ENCODE measurements at places on chromosomes 13 and 19. TPM values are rescaled to one million over a fixed set of nuclear protein-coding genes. Genes with fewer than 3 reads are reported as not detected.

Gene CHST8
- 6.5 TPM for total RNA-seq

Gene PLIN5
- total RNA-seq: 4.0 TPM

Gene PEX11G
- total RNA-seq: 6.0 TPM

Gene SIGLECL1
- not detected for total RNA-seq

Gene DACH1
- total RNA-seq: 9.9 TPM

Gene UPK1A
- not detected for total RNA-seq

Gene C1QTNF9
- 0.20 TPM for total RNA-seq

Gene CYP4F8
- not detected for total RNA-seq

Gene FGF22
- total RNA-seq: 1.2 TPM

Gene KLK14
- total RNA-seq: 0.11 TPM

Gene DLEU7
- 7.3 TPM for total RNA-seq

Gene SIGLEC5
- total RNA-seq: 0.44 TPM

GRCh38 chr13:20994441-20994821 is 67.0 kb downstream of the LATS2 start:
- DNase-seq: no peak

DNA sequence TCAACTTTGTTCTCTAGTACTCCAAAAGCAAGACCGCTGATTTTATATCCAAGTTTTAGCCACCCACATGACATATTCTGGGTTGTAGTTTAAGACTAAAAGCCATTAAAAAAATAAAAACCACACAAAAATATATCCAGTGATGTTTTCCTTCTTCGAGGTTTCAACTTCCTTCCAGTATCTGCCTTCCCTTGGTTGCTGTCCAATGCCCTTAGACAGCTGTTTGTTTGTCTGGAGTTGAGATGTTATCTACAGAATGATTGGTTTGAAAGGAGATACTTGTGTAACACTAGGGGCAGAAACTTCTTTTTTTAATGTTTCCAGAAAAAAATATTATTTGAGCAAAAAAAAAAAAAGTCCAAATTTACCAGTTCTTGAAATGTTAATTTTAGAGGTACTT is 591.5 kb upstream of the PCDH9 start:
- no peak for DNase-seq

DNA sequence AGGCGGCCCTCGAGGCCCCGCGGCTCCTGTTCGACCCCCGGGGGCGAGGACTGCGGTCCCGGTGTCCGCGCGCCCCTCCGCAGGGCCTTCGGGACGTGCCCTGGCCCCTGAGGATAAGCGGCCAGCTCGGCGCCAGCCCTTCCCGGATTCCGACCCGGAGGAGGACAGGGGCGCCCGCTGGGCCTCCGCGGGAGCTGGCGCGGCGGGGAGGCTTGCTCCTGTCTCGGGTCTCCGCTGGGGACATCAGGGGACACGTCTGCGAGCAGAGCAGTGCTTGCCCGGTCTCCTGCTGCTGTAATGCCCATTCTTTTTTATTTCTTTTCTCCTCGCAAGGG is 829 bp downstream of the B3GLCT start:
- peak; percentile 72 for DNase-seq

DNA sequence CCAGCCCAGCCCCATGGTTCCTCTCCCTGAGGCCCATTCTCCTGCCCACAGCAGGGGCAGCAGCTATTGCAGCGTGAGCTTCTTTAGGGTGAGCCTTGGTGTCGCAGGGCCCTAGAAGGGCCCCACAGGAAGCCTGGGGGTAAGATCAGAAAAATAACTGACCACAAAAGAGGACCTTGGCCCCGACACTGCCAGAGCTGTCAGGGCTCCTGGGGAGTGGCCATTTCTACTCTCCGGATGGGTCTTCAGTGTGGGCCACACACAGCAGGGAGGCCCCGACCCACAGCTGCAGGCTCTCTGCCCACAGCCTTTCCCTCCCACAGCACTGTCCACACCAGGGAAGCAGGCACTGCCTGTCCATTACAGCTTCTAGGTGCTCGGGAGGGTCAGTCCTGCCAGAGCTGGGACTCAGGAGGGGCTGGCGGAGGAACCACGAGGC is 3.5 kb upstream of the SIGLEC8 start:
- no peak for DNase-seq

GRCh38 chr19:30434797-30435594 is 62.8 kb downstream of the ZNF536 start:
- DNase-seq: no peak

- DNase-seq: no peak
These were observed 51.1 kb downstream of the RASL11A start for GRCh38 chr13:27321468-27322431.

GRCh38 chr19:5112681-5113575 is 144.0 kb downstream of the KDM4B start:
- no peak for DNase-seq

- no peak for DNase-seq
These were observed 8.2 kb downstream of the FCGBP start for GRCh38 chr19:39926170-39926760.

DNA sequence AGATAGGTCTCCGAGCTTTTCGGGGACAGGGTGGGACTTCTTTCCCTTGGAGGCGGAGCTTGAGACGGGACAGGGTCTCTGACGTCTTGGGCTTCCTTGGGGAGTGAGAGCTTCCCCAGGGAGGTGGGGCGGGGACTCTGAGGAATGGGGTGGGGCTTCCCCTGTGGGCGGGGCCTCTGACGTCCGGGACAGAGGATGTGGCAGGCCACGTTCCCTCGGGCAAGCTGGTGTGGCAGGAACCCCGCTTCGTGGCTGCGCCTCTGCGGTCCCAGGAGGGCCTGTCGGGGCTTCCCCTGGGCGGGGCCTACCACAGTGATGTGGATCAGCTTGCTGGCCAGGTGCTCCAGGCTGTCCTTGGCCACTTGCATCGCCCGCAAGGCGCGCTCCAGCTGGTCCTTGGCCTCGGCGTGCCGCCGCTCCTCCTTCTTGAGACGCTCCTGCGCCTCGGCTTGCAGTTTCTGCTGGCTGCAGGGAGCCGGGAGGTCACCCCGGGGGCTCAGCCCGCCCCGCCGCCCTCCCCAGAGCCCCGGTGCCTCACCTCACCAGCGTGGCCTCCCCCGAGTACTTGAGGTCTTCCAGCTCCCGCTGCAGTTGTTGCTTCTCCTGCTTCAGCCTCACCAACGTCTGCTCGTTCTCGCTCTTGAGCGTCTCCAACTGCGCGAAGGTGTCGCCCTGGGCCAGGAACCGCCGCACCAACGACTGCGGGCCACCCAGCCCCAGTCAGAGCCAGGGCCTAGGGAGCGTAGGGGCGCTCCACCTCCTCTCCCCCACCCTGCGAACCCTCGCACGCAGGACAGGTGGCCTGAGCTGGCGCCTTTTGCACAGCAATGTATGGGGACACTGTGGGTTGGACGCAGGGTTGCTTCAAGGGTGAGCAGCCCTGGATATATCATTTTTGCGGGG is 3.3 kb upstream of the RGL3 start:
- no peak for DNase-seq

- no peak for DNase-seq
These were observed 14.8 kb downstream of the BRD4 start for GRCh38 chr19:15317392-15318071.

DNA sequence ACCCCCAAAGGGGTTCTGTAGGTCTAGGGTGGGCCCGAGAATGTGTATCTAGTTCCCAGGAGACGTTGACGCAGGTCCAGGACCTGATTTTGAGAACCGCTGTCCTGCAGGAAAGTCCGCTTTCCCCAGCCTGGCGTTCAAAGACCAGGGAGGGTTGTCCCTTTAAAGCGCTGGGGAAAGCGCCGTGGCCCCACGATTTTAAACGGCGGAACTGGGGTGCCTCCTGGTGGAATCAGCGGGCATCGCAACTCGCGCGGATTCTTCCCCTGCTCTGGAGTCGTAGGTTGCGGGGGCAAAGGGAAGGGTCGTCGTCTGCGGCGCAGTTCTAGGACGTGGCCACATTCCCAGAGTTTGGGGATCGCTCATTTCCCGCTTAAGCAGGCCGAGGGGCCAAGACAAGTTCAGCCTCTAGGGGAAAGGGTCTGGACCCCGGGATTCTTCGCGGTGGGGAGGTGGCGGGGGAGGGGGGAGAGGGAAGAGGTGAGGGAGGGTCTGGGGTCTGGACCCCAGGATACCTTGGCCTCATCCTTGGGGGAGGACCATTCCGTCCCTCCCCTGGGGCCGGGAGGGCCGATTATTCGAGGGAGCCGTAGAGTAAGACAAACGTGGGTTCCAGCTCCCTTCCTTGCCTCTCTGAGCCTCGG is 7.7 kb downstream of the PNMA8B start:
- DNase-seq: peak; percentile 94

GRCh38 chr13:20525144-20525600 is 485 bp downstream of the CRYL1 start:
- peak; percentile 63 for DNase-seq

GRCh38 chr19:16361254-16361653 is 36.6 kb downstream of the KLF2 start:
- DNase-seq: no peak

- DNase-seq: no peak
These were observed 3.7 kb downstream of the HRC start for GRCh38 chr19:49151267-49152118.

- no peak for DNase-seq
These were observed 89.0 kb upstream of the SPATA13 start for GRCh38 chr13:24071423-24072075.

DNA sequence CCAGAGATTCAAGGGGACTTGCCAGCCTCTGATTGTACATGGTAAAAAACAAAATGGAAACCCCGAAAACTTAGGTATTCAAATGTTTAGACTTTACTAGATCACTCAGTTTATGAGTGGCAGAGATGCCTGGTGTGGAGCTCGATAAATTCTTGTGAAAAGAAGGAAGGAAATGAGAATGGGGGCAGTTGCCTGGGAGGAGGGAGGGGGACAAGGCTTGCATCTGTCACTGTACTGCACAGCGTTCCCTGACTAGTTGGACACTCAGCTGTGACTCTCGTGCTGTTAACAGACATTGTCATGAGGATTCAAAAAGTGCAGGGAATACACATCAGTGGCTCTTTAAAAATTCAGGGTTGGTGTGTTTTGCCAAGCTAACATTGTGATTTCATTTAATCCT is 232.9 kb downstream of the ZIC5 start:
- no peak for DNase-seq

- DNase-seq: no peak
These were observed 66.9 kb upstream of the CLDN10 start for GRCh38 chr13:95485518-95486144.

GRCh38 chr19:35116072-35116801 is 614 bp downstream of the FXYD3 start:
- DNase-seq: no peak
